ENCODE measurements at places on chromosomes 1 and 21.
A peak's percentile ranks its signal among the peaks of the same experiment; 100 is the strongest.

- DNase-seq = no peak
These were observed 91.9 kb downstream of the LEPR start for GRCh38 chr1:65512383-65512782.

DNA sequence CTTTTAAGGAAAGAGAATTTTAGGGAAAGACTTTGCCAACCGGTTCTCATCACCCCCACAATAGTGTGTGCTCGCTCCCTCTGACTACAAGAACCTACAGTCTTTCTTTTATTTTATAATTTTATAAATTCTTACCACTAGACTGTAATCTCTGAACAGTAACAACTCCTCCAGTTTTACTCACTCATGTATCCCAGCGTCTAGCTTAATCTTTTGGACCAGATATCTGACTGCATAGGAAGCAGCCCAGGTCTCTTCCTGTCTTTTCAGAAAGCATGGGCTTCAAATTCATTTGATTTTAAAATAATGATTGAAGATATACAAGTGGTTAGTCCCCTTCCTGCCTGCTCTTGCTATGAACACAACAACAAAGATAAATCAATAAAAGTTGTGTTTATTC is 19.0 kb upstream of the DUSP10 start:
- DNase-seq = no peak

DNA sequence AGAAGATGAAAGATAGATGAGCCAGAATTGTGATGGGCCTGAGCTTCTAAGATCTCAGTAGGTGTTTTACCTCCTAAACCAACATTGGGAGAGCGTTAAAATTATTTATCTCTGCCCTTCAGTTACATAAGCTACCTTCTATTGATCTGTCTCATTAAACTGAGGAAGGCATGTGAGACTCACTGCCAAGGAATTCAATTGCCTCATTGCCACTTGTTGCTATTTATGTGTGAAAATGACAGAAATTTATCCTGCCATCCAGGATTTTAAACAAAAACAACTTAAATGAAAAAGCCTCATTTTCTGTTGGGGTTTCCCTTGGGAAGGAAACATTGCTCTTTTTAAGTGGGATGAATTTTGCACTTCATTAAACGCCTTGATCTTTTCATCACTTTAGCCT is 78.7 kb upstream of the RUNX1 start:
- peak; percentile 40 for DNase-seq

DNA sequence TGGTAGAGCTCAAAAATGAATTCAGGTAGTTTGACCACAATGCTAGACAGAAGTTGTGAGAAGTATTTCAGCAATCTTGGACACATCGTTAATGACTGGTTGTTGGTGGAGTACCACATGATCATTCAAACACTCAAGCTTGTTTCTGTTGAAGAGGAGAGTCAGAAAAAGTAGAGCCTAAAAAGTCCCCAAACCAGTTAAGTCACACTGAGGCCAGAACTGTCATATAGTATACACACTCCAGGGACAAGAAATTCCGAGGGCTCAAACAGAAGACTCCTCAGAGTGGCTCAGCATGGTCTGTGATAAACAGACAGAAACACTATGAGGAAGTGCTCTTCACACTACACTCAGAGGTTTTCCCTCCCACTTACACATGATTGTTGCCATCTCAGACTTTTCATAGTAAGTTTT is 5.8 kb downstream of the TRIM33 start:
- DNase-seq = no peak

DNA sequence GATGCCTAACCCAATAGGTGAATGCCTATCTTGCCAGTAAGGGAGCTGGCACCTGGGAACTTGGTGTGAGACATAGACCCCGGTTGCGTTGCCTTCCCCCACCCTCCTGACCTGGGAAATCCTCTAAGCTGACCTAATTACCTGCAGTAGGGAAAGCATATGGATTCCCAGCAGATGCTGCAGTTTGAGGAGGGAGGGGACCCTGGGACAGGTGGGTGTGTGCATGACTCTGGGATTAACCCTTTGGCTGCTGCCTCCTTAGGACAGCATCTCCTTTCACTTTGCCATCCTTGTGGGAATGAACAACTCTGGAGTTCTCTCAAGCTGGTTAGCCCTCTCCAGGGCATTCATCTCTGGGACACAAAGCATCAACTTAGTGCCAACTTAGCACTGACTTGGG is 16.4 kb upstream of the NFASC start:
- DNase-seq = no peak

DNA sequence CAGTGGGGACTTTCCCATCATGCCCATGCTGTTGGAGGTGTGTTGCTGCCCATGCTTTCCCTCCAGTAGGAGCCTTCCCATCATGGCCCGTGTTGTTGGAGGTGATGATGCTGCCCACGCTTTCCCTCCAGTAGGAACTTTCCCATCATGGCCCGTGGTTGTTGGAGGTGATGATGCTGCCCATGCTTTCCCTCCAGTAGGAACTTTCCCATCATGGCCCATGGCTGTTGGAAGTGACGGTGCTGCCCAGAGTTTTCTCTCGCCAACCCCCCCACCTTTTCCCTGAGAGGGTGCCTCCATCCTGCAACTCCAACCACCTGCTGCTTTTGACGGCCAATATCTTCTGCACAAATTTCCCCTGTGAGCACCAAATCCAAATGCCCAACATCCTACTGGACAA is 205.7 kb downstream of the TOMM20 start:
- DNase-seq = no peak

GRCh38 chr1:68600049-68600661 is 103.3 kb upstream of the DEPDC1 start:
- peak; percentile 3 for DNase-seq

DNA sequence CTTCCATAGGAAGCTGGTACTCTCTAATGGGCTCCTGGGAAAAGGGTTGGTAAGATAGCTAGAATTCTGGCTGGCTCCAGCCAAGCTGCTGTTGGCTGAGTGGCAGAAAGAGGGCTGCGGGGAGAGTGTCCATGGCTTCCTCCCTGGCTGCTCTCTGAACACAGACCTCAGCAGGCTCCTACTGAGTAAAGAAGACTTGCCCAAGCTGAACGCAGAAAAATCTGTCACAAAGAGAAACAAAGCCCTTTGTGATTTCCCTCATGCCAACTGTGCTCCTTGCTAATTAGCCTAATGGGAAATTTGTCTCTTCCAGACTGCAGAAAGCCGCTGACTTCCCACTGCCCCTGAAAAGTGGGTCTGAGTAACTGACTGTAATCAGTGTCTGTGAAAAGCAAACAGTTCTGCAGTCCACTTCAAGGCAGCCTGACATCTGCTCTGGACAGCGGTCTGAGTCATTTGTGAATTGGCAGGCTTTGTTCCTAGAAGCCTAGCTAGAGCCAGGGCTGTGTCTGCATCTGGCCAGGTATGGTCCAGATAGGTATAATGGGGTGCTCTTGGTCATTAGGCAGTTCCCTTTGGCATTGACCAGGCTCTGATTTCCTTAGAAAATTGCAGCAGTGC is 282.8 kb downstream of the ZNF648 start:
- no peak for DNase-seq

GRCh38 chr1:167457936-167458584 is 60.3 kb downstream of the CD247 start:
- DNase-seq = no peak

DNA sequence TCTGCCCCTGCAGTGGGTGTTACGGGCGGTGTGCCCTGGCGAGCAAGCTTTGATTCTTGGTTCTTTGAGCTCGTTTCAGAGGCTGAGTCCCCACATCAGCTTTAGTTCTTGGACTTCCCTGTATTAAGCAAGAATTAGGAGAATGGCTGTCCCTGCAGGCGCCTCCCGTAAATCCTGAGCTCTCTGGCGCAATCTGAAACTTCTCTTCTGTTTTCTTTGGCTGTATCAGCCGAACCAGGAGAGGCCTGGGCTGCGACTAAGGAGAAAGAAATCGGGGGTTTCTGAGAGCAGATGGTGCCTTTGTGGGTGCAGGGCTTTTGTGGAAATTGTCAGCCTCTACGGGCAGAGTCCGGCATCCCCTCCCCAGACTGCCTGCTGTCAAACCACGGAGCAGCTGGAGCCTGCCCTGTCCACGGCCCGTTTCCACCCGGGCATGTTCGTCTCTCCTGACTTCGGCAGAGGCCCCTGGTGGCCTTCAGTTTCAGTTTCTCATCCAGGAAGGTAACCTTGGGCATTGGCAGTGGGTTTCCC is 17.9 kb downstream of the CSTB start:
- DNase-seq = peak; percentile 42
